ENCODE measurements at places on chromosomes 12 and 14.

GRCh38 chr14:95370076-95370475 lies 50.4 kb upstream of the CLMN start:
- DNase-seq, result no peak

DNA sequence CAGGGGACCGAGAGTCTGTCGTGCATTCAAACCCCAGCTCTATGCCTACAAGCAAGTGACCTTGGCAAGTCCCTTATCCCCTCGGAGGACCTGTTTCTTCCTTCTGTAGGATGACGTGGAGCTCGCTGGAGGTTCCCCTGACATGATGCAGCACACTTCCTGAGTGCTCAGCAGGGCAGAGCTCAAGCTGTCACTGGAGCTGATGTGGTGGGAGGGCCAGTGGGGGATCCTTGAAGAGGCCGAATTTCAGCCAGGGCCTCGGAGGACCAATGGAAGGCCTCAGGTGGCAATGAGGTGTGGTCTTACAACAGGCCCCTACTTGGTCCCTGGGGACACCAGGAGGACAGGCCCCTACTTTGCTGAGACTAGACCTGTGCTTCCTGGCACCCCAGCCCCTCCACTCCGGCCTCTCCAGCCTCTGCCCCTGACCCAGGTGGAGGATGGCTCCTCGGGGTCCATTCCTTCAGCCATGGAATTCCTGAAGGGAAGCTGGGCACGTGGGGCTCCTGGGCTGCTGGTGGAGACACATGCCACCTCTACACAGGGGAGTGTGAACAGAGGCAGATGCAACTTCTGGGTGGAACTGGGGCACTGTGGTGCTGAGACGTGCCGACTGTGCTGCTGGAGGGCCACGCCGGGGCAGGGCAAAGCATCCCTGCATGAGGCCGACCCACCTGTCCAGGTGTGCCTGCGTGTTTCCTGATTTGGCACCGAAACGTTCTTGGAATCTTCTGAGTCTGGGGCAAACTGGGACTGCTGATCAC lies 18.7 kb upstream of the KIF26A start:
- peak; percentile 12 for DNase-seq

- DNase-seq, result no peak
Observed at GRCh38 chr14:22996768-22997654, 12.9 kb downstream of the C14orf93 start.

DNA sequence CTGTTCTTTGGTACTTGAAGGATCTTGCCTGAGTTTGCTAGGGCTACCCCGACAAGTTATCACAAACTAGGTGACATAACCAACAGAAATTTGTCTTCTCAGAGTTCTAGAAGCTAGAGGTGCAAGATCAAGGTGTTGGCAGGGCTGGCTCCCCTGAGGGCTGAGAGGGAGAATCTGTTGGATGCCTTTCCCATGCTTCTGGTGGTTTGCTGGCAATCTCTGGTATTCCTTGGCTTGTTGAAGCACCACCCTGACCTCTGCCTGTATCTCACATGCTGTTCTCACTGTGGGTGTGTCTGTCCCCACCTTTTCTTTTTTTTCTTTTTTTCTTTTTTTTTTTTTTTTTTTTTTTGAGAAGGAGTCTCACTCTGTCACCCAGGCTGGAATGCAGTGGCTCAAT lies 81.2 kb downstream of the VCPKMT start:
- no peak for DNase-seq

DNA sequence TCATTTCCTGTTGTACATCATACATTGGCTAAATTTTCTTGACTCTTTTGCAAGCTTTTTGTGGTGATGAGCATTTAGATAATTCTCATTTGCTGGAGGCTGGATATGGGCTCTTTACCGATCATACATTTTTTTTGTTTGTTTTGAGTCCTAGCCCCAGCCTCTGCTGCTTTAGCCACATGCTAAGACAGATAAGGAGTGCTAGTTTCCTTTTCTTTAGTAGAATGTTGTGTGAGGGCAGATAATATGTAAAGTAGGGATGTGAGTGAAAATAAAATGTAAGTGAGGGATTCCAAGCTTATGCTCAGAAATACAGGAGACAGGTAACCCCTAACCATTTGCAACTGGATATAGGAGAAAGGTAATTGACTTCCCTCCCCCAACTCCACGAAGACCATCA lies 405.7 kb downstream of the TRHDE start:
- DNase-seq, result no peak

DNA sequence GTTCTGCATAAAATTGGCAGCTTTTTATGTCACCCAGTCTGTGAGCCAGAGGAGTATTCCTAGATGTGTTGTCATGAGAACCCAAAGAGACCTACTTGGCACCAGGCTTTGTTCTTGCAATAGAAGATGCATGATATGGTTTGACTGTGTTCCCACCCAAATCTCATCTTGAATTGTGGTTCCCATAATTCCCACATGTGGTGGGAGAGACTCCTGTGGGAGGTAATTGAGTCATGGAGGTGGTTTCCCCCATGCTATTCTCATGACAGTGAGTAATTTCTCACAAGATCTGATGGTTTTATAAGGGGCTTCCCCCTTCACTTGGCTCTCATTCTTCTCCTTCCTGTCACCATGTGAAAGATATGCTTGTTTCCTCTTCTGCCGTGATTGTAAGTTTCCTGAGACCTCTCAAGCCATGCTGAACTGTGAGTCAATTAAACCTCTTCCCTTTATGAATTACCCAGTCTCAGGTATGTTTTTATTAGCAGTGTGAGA lies 572.0 kb upstream of the ATP2B1 start:
- no peak for DNase-seq

DNA sequence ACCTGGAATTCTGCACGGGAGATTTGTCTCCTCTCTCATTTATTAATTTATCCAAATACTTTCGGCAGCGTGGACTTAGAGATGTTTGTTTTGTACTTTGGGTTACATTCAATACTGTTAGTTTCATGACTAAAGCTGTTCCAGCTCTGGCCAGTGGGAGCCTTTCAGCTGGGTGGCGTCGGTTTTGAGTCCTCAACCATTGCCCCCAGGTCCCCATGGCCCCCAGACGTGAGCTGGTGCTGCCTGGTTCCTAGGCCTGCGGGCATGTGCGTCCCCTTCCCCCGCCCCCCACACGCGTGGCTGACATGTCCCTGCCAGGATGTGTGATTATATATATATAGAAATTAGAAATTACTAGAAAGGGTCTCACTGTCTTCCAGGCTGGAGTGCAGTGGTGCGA lies 48.2 kb downstream of the KIF26A start:
- no peak for DNase-seq

DNA sequence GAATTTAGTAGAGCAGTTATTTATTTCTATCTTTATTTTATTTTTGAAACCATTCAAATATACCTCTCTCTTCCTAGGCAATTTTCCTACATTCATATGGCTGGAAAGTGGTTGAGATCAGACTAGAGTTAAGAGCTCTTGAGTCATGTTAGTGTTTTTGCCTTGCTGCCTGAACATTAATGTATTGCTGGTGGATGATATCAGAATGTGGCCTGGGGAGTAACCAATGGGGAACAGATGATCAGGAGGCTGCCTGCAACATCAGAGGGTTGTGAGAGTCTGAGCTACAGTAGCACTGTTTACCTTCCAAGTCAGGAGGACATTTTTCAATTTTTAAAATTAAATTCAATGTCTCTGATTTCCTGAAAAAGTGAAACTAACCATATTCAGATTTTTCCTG lies 166.3 kb upstream of the TRHDE start:
- no peak for DNase-seq

- no peak for DNase-seq
Observed at GRCh38 chr12:116421785-116422538, 137.2 kb upstream of the MAP1LC3B2 start.

DNA sequence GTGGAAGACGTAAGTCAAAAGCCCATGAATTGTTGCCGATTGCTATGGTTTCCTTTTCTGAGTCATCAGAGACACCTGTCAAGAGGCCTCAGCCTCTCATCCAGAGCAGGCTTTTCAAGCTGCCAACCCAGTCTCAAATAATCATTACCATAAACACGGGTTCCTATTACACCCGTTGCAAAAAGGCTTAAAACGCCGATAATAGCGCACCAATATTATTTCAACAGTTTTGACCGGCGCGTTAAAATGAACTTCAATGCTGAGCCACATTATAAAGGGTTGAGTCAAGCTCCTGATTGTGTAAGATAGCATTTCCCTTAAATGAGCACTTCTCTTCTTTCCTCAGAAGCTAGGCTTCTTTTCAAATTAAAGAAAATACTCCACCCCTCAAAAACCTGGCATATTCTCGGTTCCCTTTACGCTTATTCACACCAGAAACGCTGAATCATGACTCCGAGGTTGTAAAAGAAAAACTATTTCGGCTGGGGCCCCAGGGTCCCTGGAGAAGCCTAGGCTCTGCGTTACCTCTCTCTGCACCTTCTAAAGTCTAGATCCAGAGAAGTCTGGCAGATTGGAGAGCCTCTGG lies 1.4 kb downstream of the TMTC1 start:
- no peak for DNase-seq

DNA sequence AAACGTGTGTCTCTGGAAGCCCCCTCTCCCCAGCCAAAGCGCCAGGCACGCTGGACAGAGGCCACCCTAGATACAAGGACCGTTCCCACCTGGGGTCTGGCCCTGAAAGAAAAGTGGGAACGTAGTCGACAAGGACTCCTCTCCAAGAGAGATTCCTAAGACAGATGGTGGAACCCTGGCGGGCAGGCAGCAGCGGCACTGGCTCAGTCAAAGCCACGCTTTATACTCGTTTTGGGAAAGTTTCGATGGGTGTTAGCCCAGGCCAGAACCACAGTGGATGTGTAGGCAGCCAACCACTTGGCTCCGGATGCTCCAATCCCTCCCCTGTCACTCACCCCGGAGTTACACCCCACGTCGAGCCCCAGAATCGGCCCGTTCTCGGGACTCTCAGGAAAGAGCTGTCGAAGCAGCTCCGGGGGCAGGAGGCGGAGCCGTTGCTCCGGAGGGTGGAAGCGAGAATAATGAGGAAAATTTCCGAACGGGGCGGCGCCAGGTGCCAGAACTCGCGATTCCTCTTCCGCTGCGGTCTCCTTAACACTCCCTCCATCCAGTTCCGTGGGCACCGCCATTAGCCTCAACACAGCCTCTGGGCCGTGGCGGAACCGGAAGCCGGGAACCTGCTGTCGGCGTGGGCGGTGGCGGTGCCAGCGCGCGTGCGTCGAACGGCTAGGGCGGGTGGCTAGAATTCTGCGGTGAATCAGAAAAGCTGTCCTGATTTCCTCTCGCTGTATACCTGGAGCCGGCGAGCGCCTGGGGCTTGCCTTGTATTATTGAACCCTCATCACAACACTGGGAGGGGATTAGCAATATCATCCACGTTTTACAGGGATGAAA lies at the start of gene BCDIN3D:
Gene BCDIN3D (minus strand): TSS at position 588 of the 834 bp plus-strand sequence. CDS start 19 bp downstream, at position 569.
- peak; percentile 95 for DNase-seq

GRCh38 chr14:45251912-45252311 lies 1.1 kb downstream of the MIS18BP1 start:
- peak; percentile 24 for DNase-seq

- no peak for DNase-seq
Observed at GRCh38 chr12:125064492-125064891, 743 bp upstream of the AACS start.

DNA sequence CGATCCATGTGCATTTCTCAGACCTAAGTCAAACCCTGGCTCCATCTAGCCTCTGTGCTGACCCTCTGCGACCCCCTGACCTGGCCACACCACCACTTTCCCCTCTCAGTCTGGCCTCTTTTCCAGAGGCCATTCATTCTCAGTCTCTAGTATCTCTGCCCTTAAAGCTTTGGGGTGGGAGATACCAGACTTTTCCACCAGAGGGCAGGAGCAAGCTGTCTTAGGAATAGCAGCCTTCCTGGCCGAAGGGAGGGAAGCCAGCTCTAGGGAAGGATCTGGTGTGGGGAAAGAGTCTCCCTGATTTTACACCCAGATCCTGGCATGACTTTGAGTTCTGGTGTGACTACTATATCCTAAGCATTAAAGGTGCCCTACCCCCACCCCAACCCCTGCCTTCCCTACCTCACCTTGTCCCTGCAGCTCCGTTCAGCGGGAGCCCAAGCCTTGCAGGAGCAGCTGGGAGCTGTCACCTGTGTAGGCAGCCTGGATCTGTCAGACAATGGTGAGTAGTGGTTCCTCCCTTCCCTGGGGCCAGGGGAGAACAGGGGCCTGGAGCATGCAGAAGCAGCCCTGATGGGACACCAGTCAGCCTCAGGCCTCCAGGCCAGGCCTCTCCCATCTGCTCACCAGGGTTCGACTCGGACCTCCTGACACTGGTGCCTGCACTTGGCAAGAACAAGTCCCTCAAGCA lies 6.6 kb downstream of the CARMIL3 start:
- DNase-seq, result peak; percentile 57

DNA sequence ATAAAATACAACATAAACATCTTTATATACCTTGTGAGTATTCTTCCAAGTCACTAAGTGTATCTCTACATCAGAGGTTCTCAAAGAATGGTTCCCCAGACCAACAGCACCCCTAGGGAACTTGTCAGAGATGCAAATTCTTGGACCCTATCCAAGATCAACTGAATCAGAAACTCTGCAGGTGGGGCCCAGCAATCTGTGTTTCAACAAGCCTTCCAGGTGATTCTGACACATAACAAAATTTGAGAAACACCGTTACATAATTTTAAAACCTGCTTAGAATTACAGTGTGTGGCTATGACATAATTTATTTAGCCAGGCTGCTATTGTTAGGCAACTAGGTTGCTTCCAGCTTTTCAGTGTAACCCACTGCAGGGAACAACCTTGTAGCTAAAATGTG lies 49.8 kb downstream of the NTN4 start:
- no peak for DNase-seq

DNA sequence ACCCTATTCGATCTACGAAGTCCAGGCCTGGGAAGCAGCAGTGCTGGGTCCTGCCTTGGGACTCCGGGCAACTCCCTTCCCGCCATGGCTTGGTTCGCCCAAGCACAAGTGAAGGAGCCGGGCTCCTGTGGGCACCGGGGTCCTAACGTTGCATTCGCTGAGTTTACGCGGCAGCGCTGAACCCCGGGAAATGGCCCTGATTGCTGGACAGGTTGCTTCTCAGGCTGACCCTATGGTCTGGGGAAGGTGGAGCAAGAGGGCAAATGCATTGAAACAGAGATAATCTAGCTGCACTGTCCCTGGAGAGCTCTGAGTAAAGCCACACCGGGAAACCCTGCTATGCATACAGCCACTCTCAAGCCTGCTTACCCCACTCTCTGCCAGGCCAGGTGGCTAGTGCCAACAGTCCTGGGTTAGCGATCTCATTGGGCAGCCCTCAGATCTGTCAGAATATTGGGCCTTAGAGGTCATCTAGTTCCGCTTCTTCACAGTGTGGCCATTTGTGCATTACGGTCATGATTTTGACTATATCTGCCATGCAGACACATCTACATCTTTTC lies 11.3 kb downstream of the SYNE3 start:
- no peak for DNase-seq

GRCh38 chr14:98456231-98456630 lies 815.8 kb downstream of the BCL11B start:
- no peak for DNase-seq

DNA sequence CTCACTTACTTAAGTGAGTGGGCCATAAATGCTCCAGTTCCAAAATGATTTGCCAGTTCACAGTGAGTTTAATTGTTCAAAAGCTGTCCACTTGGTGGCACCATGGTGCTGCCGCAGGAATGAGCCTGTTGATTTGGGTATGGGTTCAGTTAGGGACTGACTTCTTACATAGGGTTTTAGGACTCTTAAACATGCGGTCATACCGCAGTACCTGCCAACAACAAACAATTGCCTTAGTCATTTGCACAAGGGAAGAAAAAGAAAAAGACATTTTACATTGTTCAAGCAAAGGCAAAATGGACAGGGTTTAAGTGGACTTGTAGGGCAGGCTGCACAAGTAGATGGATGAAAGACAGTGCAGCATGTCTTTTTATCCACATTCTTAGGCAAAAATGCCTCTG lies 80.0 kb upstream of the DBX2 start:
- DNase-seq, result peak; percentile 41

GRCh38 chr12:52370926-52371608 lies 3.8 kb upstream of the KRT85 start:
- peak; percentile 49 for DNase-seq
